ENCODE measurements at places on chromosomes 6 and 20. TPM values are rescaled to one million over a fixed set of nuclear protein-coding genes. Genes with fewer than 3 reads are reported as not detected.

- H3K36me3 ChIP-seq: no peaks in the 10 kb centered on the region
- peaks cover 2% of the 10 kb centered on the region for H3K27me3 ChIP-seq
- H3K4me1 ChIP-seq: no peaks in the 10 kb centered on the region
- DNase-seq: no peak
- no peak overlapping the region for H3K27ac ChIP-seq
These were observed 352.5 kb downstream of the HDGFL1 start for GRCh38 chr6:22921828-22922227.

GRCh38 chr20:53152228-53152627 is 180.1 kb downstream of the TSHZ2 start:
- no peak overlapping the region for H3K4me3 ChIP-seq
- no peak for DNase-seq

DNA sequence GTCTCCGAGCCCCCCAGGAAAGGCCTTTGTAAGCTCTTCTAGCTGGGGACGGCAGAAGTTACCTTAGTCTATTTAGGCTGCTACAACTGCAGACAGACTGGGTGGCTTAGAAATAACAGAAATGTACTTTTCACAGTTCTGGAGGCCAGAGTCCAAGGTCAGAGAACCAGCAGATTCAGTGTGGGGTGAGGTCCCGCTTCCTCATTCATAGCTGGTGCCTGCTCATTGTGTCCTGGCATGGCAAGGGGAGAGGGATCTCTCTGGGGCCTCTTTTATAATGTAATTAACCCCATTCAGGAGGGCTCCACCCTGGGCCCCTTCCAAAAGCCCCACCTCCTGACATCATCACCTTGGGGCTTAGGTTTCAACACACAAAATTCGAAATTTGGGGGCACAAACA is 315.1 kb downstream of the CDH4 start:
- H3K36me3 ChIP-seq: no peaks in the 10 kb centered on the region
- no peak overlapping the region for H3K4me3 ChIP-seq
- H3K4me1 ChIP-seq: no peaks in the 10 kb centered on the region
- no peak for DNase-seq
- H3K27me3 ChIP-seq: no peaks in the 10 kb centered on the region

DNA sequence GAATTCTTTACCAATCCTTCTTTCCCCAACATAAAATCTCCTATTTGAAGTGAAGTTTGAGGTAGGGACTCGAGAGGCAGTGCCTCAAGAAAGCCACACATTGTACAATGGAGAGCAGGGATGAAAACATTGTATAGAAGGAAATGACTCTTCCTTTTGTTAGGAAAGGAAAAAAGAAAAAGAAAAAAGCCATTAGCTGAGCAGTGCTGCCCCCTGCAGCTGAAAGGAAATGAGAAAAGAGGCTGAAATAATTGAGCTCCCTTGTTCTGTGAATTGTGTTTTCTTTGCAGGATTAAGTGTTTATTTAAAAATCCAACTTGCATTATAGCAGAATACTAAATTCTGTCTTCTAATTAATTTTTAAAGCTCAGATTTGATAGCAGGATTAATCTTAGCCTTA is 162.9 kb upstream of the SASH1 start:
- peaks cover 31% of the 10 kb centered on the region for H3K27me3 ChIP-seq
- H3K4me3 ChIP-seq: no peak overlapping the region
- no peak overlapping the region for H3K27ac ChIP-seq
- H3K36me3 ChIP-seq: no peaks in the 10 kb centered on the region

ASCC3 gene
- 53.4 TPM for total RNA-seq

DNA sequence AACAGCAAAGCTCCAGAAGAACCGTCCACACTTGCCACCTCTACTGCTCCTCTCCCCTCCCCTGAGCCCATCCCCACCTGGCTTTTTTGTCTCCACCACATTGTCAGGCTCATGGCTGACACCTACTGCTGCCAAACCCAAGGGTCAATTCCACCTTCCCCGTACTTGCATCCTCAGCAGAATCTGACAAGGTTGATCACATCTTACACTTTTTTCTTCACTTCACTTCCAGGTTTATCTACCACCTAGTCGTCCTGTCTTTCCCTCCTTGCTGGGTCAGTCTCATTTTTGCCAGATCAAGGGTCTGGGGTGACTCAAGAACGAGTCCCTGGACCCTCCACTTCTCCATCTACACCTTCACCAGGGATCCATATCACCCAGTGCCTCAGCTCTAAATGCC is 3.1 kb downstream of the AURKA start:
- no peaks in the 10 kb centered on the region for H3K27me3 ChIP-seq
- no peak for DNase-seq
- H3K36me3 ChIP-seq: peaks cover 69% of the 10 kb centered on the region
- H3K4me1 ChIP-seq: peaks cover 27% of the 10 kb centered on the region
- no peak overlapping the region for H3K27ac ChIP-seq

- H3K27ac ChIP-seq: peak within 1 kb of the TSS; percentile 47
- peak within 1 kb of the TSS; percentile 68 for H3K4me3 ChIP-seq
- no peaks in the 10 kb centered on the region for H3K36me3 ChIP-seq
These were observed at the start of gene SASH1 for GRCh38 chr6:148342350-148343046. TSS of gene SASH1 (plus strand) at chr6:148342838. CDS start at chr6:148343068, 230 bp downstream.

TTK gene
- 39.1 TPM for total RNA-seq

GRCh38 chr6:163694072-163694471 is 279.6 kb downstream of the QKI start:
- peaks cover 15% of the 10 kb centered on the region for H3K27me3 ChIP-seq
- H3K4me3 ChIP-seq: no peak overlapping the region
- no peak for DNase-seq

NT5E gene
- total RNA-seq: 4.9 TPM

NR2E1 gene
- not detected for total RNA-seq

- H3K27ac ChIP-seq: no peak overlapping the region
- no peaks in the 10 kb centered on the region for H3K27me3 ChIP-seq
- no peaks in the 10 kb centered on the region for H3K36me3 ChIP-seq
- no peaks in the 10 kb centered on the region for H3K4me1 ChIP-seq
These were observed 249.7 kb upstream of the HS3ST5 start for GRCh38 chr6:114592506-114592905.

- no peak for DNase-seq
- no peaks in the 10 kb centered on the region for H3K4me1 ChIP-seq
- H3K4me3 ChIP-seq: no peak overlapping the region
- H3K27me3 ChIP-seq: peaks cover 41% of the 10 kb centered on the region
- no peaks in the 10 kb centered on the region for H3K36me3 ChIP-seq
- H3K27ac ChIP-seq: no peak overlapping the region
These were observed 11.1 kb upstream of the TCF15 start for GRCh38 chr20:621125-621756.

DNA sequence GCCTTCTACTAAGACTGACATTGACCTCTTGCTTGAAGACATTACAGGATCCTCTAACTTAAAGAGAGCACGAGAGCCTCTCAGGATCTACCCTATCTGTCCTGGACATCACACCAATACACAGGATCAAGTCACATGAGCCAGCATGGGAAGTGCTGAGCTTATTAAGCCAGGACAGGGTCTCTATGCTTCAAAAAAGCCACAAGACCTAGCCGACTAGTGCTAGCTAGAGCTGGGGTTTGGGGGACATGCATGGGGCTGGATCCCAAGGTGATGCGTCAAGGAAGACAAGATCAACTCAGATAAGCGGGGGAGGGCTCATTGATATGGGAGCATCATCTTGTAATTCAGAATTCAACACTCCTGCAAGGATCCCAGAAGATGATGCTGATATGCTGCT is 167.2 kb upstream of the TAB2 start:
- peaks cover 20% of the 10 kb centered on the region for H3K36me3 ChIP-seq
- no peak for DNase-seq
- no peaks in the 10 kb centered on the region for H3K27me3 ChIP-seq
- peak overlapping the region; percentile 27 for H3K27ac ChIP-seq
- H3K4me3 ChIP-seq: no peak overlapping the region

MRAP2 gene
- total RNA-seq: not detected

GABRR2 gene
- total RNA-seq: 0.14 TPM

DNA sequence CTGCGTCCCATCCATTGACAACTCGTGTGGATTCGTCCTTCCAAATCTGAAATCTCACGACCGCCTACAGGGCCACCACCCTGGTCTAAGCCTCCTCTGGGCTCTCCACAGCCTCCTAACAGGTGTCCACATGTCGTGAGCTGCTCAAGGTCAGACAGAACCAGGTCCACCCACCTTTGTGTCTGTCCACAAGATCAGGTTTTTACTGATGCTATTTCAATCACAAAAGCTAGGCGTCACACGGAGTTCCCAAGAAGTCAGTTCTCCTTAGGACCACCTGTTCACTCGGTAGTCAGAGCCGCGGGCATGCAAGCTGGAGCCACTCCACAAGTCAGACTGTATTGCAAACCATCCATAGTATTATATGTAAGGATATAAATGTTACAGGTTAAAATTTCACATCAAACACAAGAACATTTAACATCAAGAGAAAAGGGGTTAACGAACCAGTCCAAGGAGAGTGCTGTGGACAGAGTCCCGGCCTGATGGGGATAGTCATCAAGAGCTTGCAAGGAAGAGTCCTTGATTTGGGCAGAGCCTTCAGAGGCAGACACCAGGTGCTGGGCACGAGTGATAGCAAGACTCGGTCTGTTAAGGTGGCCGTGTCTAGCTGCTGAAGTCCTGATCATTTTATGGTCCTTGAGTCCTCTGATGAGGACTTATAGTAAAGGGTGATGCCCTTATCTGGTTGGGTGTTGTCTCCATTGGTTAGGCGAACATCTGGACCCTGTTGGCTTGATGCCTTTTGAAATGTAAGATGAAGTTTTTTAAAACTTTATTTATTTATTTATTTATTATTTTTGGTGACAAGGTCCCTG is 731 bp upstream of the DNPH1 start:
- H3K27me3 ChIP-seq: peaks cover 2% of the 10 kb centered on the region
- H3K4me3 ChIP-seq: peak overlapping the region; percentile 92
- peaks cover 35% of the 10 kb centered on the region for H3K4me1 ChIP-seq
- no peak for DNase-seq
- peaks cover 27% of the 10 kb centered on the region for H3K36me3 ChIP-seq

DNA sequence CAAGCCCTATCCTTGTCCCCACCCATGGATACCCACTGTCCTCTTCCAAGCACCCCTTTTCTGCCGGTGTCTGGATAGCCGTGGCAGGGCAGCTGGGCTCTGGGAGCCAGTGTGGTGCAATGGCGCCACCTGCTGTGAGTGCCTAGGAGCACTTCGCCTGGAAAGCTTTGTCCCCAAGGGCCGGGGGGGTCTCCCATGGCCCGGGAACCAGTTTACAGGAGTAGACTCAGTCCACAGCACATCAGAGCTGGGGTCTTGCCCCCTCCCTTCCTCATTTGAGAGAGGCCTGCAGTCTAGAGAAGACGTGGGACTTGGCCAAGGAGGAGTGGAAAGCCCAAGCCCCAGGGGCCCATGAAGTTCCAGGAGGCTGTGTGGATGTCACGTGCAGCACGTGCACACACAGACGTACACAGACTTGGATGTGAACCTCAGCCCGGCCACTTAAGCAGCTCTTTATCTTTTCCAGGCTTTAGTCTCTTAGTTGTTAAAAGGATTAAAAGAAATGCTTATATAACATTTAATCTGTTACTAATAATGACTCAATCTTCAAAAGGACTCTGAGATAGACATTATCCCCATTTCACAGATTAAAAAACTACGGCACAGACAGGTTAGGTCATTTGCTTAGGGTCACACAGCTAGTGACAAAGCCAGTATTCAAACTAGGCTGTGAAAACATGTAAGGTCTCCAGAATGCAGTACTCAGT is 40.9 kb upstream of the CDH22 start:
- peaks cover 19% of the 10 kb centered on the region for H3K36me3 ChIP-seq
- no peak overlapping the region for H3K4me3 ChIP-seq
- peak; percentile 75 for DNase-seq
- no peaks in the 10 kb centered on the region for H3K27me3 ChIP-seq
- H3K27ac ChIP-seq: no peak overlapping the region

ELOVL4 gene
- total RNA-seq: 1.3 TPM

- no peak for DNase-seq
- H3K4me1 ChIP-seq: peaks cover 9% of the 10 kb centered on the region
- peaks cover 6% of the 10 kb centered on the region for H3K27me3 ChIP-seq
- H3K27ac ChIP-seq: no peak overlapping the region
These were observed 144.0 kb downstream of the CDC5L start for GRCh38 chr6:44531442-44532015.

- DNase-seq: no peak
- no peaks in the 10 kb centered on the region for H3K36me3 ChIP-seq
- no peaks in the 10 kb centered on the region for H3K27me3 ChIP-seq
- H3K27ac ChIP-seq: no peak overlapping the region
- no peak overlapping the region for H3K4me3 ChIP-seq
These were observed 55.3 kb downstream of the DNAAF9 start for GRCh38 chr20:3352202-3352601.

DNA sequence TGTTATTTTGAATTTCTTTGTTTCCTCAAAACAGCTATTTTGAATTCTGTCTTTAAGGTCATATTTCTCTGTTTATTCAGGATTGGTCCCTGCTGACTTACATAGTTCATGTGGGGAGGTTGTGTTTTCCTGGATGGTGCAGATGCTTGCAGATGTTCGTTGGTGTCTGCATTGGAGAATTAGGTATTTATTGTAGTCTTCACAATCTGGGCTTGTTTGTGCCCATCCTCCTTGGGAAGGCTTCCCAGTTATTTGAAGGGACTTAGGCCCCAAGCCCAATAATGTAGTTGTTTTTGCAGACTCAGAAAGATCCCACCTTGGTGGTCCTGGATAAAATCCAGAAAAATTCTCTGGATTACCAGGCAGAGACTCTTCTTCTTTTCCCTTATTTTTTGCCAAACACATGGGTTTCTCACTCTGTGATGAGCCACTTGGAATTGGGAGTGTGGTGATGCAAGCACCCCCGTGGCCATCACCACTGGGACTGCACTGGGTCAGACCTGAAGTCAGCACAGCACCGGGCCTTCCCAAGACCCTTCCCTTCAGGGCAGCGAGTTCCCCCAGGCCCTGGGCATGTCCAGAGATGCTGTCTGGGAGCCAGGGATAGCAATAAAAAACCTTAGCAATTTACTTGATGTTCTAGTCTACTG is 81.6 kb upstream of the EZR start:
- H3K4me1 ChIP-seq: no peaks in the 10 kb centered on the region
- H3K27ac ChIP-seq: no peak overlapping the region
- peaks cover 6% of the 10 kb centered on the region for H3K36me3 ChIP-seq

GRCh38 chr6:139374357-139375225 is at the start of gene CITED2:
TSS of gene CITED2 (minus strand) at chr6:139374648. CDS start at chr6:139373944, 704 bp downstream.
- H3K4me3 ChIP-seq: peak within 1 kb of the TSS; percentile 99
- peak; percentile 93 for DNase-seq
- H3K36me3 ChIP-seq: peaks cover 30% of the 10 kb centered on the region
- peaks cover 42% of the 10 kb centered on the region for H3K4me1 ChIP-seq
- H3K27ac ChIP-seq: peak within 1 kb of the TSS; percentile 99

CD83 gene
- 22.9 TPM for total RNA-seq

DNA sequence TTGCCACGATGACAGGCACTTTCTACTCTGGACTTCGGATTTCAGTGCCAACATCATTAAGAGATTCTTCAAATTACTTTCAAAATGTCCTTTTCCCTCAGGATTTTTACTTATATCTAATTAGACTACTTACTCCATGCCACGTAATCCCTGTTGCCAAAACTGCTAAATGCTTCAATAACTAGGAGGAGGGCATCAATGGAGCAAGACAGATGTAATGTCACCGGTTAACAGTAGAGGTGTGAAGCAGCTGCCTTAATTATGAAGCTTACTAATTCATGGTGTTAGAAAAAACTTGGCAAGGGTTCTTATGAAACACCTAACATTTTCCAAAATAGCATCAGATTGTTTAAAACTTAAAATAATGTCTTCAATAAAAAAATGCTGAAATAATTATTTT is 111.2 kb upstream of the SIM1 start:
- H3K4me3 ChIP-seq: no peak overlapping the region
- DNase-seq: no peak
- H3K4me1 ChIP-seq: no peaks in the 10 kb centered on the region
- H3K27ac ChIP-seq: no peak overlapping the region

Data from activated CD4-positive, alpha-beta T cell treated with anti-CD3 and anti-CD28 coated beads for 36 hours (primary cell).